ENCODE measurements at places on chromosomes 6 and 20.

DNA sequence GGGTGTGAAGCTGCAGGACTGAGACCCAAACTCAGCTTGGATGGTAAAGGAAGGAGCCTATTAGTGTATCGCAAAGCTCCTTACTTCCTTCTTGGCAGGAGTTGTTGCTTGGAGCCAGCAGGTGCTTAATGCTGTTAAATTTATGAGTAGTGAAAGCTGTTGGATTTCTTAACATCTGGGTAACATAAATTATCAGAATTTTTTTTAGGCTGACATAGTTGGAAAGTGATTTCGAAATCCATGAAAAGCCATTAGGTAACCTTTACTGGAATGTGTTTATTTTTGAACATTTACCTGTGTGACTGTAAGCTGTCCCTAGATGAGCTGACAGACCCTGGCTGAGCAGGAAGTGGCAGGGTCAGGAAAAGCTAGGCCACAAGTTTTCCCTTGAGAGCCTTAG, 470.4 kb upstream of the SLC35B3 start:
- DNase-seq, result no peak

DNA sequence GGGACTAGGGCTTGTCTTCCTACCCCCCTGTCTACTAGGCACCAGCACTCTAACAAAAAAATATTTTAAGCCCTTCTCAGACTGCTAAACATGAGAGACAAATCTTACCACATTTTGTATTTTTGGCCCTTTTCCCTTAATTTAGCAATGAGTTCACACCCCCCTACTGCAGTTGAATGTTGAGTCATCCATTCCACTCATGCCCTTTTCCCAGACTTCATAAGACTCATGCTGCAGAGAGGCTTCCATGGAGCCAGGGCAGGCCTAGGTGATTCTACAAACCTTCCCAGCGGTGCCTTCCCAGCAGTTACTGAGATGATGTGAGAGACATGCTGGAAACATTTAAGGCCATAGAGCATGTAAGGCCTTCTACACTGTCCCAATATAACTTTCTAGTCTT, 53.9 kb downstream of the PXDC1 start:
- DNase-seq, result no peak

GRCh38 chr6:124661097-124661661, 301.1 kb upstream of the RNF217 start:
- no peak for DNase-seq

DNA sequence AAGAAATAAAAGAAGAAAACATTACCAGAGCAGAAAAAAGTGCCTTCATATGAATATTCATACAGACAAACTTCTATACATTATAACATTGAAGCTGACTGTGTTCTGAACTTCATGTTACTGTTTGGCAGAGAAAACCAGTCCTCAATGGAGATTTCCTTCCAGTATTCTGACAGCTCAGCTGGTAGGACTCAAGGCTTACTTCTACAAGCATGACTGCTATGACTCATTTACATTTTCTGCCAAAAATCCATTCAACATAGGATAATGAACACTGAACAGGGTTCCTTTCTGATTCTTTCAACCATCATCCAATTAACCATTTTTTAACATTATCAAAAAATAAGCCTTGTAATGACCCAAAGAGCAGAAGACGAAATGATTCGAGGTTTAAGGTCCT, 25.4 kb downstream of the COL9A1 start:
- no peak for DNase-seq

DNA sequence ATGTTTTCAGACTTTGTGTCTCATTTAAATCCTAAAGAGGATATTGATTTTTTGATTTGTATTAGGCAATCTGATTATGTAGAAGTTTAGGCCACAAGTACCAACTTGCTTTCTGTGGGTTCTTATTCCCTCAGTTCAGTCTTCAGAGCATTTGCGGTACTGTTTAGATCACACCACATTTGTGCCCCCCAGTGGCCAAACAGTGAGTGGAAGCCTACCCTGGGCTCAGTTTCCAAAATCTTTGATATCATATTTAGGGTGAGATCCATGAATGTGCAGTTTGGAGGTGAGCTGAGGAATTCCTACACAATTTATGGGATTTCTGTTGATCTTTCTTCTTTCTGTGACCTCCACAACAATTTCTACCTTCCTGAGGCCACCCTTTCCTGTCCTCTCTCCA, 92.3 kb upstream of the FUT9 start:
- no peak for DNase-seq

- no peak for DNase-seq
Observed at GRCh38 chr6:83960664-83961063, 72.9 kb upstream of the MRAP2 start.

DNA sequence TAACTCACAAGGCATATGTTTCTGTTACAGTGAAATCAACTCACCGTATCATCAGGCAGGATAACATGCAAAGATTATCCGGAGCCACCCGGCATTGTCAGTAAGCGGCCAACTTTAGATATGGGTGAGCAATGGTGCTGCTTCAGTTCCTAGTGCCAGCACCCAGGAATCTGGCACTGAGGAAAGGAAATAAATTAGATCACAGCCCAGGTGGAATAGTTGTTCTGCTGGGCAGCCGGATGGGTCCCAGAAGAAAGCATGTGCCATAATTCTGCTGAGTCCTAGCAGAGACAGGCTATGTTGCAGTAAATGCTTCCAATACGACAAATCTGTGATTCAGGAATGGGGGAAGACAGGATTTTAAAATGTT, 183.6 kb upstream of the SPTLC3 start:
- no peak for DNase-seq

GRCh38 chr6:139448998-139449610, 74.7 kb upstream of the CITED2 start:
- no peak for DNase-seq

- no peak for DNase-seq
Observed at GRCh38 chr20:21571841-21572690, 58.2 kb upstream of the NKX2-2 start.

- no peak for DNase-seq
Observed at GRCh38 chr6:157728183-157728881, 94.7 kb upstream of the SNX9 start.

GRCh38 chr20:61424011-61424627, 172.1 kb downstream of the CDH4 start:
- no peak for DNase-seq

DNA sequence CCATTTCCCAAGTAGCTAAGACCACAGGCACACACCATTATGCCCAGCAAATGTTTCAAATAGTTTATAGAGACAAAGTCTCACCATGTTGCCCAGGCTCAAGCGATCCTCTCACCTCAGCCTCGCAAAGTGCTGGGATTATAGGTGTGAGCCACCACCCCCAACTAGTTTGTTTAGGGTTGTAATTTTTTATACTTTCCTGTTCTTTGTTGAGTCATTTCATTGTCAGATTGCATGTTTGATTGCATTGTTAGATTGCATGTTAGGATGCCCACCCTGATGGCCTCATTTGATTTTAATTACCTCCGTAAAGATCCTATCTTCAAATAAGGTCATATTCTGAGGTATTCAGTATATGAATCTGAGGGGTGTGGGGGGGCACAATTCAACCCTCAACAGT, 73.3 kb upstream of the SASH1 start:
- DNase-seq, result no peak

- no peak for DNase-seq
Observed at GRCh38 chr6:81556551-81556950, 195.9 kb downstream of the TENT5A start.

DNA sequence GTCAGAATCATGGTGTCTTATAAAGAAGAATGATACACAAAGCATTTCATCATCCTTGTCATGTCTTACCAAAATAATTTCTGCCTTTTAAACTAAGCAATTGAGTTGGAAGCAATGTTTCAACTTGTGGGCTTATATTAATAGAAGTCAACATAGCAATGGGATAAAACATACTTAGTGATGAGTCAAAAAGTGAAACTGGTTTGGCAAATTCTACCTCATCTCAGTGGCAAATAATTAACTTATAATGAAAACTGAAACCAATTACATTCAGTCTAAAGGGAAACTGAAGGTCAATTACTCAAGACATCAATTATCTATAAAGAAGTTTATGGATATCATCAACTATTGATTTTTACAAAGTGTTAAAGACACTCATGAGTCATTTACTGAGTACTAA, 463.8 kb downstream of the BMP2 start:
- no peak for DNase-seq

- no peak for DNase-seq
Observed at GRCh38 chr6:65501045-65501444, 206.0 kb downstream of the EYS start.

DNA sequence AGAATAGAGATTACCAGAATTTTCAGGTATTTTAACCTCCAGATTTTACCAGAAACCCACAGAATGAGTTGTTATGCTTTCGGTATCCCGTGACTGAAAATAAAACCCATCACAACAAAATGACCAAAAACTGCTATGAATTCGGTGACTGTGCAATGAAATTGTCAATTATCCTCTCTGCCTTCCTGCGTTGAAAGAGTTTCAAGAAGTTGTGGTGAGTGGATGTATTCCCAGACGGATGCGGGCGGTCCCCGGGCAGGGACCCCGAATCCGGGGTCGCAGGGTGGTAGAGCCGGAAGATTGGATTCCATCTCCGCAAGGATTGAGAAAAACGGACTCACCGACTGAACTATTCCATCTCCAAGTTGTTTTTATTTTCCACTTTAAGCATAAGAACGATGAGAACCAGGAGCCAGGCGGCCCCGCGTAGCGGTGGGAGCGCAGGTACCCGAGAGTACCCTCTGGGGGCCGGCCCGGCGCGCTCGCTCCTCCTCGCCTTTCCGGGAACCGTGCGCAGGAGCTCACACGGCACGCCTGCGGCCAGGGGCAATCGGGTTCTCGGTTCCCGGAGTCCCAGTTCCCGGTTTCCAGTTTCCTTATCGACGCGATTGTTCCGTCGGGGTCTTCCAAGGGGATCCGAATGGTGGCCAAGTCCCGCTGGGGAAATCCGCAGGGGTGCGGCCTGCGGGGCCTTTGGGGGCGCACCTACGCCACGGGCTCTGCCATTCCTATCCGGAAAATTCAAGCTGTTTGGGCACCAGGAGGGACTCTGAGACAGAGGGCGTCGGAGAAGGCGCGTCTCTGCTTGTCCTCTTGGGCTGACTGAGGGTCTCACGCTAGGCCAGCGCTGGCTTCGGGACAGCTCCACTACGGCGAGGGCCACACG, 104.9 kb upstream of the PRDM1 start:
- DNase-seq, result peak; percentile 33

- no peak for DNase-seq
Observed at GRCh38 chr6:161362266-161362665, 88.4 kb upstream of the AGPAT4 start.

- peak; percentile 85 for DNase-seq
Observed at GRCh38 chr20:24027229-24027628, 38.6 kb upstream of the GGTLC1 start.

GRCh38 chr6:11727998-11728961, 50.3 kb downstream of the ADTRP start:
- DNase-seq, result no peak

DNA sequence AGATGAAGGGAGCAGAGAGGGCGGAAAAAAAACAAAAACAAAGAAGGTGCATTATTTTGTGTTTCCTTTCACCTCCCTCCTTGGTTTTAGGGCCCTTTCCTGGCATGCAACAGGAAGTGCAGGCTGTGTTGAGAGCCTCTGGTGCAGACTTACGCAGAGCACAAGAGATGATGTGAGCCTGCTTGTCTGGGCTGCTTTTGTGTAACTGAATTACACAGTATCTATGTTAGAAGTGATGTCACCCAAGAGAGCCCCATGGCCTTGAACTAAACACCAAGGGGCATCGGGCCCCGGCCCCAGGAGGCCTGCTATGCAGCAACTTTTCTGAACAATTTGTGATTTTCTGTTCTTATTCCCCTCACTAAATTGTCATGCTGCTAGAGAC, 25.5 kb downstream of the GNAS start:
- DNase-seq, result peak; percentile 26

GRCh38 chr20:10674684-10675449, 1.1 kb upstream of the JAG1 start:
- no peak for DNase-seq

- peak; percentile 22 for DNase-seq
Observed at GRCh38 chr20:8213831-8214587, 81.9 kb downstream of the PLCB1 start.

DNA sequence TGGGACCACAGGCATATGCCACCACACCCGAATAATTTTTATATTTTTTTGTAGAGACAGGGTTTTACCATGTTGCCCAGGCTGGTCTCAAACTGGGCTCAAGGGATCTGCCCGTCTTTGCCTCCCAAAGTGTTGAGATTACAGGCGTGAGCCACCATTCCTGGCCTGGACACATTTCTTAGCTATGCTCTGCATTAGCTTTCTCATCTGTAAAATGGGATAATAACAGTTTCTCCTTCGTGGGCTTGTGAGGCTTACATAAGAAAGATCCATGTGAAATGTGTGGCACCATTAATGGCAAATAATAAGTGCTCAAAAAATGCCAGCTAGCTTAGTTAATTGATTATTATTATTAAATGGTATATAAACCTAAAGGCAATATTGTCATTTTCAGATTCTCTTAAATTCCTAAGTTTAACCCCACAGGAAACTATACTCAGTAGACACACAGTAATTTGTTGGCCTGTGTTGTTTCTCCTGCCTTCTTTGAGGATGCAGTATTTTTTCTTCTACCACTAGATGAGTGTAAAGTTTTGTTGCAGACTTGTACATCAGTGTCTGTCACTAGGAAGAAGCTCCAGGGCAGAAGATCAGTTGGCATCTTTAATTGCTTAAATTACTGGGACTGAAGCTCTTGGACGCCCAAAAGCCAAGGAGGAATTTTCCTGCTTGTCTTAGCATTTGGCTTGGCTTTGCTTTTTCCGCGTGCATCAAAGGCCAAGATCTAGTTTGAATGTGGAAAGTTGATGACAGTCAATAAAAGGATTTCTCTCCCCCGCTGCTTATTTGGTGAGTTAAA, 162.3 kb upstream of the ZNF217 start:
- no peak for DNase-seq

GRCh38 chr6:4905826-4906225, 98.0 kb downstream of the RPP40 start:
- DNase-seq, result no peak

- DNase-seq, result no peak
Observed at GRCh38 chr6:26318459-26319404, 46.3 kb upstream of the BTN3A2 start.

- no peak for DNase-seq
Observed at GRCh38 chr6:48986845-48987244, 476.2 kb downstream of the MMUT start.

DNA sequence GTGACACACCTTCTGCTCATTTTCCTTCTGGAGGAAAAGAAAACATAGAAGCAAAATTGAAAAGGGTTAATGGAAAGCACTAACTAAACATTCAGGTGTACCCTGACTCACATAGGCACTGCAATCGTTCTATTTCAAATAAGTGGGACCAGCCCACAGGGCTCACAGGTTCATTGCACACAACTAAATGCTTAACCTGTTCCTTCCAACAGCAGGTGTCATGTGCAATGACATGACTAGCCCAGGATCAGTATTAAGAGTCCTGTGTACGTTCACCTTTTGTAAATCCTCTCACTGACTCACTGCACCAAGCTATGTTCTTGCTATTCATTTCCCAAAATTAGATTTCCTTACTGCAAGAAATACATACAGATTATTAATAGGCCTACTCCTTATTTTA, 151.3 kb downstream of the GMPR start:
- DNase-seq, result no peak

All from CD4-positive, alpha-beta memory T cell (primary cell).